ENCODE measurements at places on chromosomes 3 and 15.

DNA sequence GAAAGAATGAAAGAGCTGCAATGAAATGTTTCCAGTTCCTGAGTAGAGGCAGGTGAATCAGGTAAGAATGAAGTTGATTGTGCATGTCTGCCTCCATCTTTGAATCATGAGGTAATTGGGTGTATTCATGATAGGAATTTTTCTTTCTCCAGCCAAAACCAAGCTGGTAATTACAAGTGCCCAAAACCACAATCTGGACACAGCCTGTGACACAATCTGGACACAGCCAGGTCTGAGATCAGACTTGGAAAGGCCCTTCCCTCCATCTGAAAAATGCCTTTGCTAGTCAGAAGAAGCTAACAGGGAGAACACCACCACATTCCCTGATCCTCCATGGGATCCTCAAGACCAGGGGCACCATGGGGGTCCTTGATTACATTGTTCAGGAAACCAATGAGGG, 338.5 kb upstream of the THBS1 start:
- DNase-seq = no peak

- no peak for DNase-seq
These were observed 154.4 kb downstream of the KCNAB1 start for GRCh38 chr3:156274791-156275190.

- DNase-seq = no peak
These were observed 18.8 kb downstream of the PLA2G4F start for GRCh38 chr15:42137461-42138261.

DNA sequence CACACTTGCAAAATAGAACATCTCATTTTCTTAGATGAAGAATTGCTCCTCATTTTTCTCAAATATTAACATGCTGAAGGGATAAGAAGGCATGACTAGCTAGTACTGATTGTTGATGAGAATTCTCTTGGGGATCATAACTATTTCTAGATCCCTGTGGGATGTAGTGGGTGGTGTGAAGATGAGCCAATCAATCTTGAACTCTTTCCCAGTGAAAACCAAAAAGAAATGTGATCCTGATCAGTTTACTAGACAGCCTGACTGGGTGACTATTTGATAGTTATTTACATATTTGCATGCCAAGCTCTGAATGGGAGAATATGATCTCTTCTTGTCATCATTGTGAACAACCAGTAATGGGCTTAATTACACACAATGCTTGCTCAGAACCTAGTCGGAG, 63.7 kb downstream of the ZIC1 start:
- no peak for DNase-seq

- DNase-seq = no peak
These were observed 394.6 kb upstream of the TPM1 start for GRCh38 chr15:62647843-62648505.

GRCh38 chr3:163438760-163439159, 1639.5 kb downstream of the SI start:
- no peak for DNase-seq

DNA sequence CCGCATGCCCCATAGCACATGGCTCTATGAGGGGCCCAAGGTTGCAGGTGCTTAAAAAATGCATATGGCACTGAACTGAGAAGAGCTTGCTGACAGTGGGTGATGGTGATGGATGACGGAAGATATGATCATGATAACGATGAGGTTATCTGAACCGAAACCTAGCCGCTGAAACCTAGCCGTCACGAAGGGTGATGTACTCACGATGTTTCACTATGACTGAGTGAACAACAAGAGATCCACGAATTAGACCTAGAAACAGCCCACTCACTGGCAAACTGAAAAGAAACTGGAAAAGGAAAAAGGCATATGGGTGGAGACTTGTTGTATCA, 57.6 kb upstream of the BCL6 start:
- DNase-seq = no peak

GRCh38 chr3:139937674-139938279, 2.8 kb downstream of the CLSTN2 start:
- DNase-seq = no peak

GRCh38 chr3:147572970-147573340, 163.8 kb downstream of the ZIC1 start:
- DNase-seq = no peak

DNA sequence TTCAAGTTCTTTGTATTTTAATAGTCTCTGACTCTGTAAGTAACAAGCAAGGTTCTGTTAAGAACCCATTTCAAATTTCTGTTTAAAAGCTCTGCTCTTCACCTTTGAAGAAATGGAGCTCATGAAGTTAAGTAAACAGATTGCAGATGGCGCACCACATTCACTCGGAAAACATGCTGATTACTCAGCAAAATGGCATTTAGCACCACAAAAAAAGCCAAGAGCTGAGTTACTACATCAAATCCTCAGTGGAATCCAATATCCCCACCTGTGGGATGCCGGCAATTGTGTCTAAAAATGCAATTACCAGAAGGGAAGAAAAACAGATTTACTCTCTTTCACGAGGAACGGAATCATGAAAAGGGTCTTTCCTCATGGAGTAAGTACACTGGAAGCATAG, 758.0 kb downstream of the NTRK3 start:
- DNase-seq = no peak

GRCh38 chr3:32401556-32402081, 10.0 kb downstream of the CMTM7 start:
- peak; percentile 27 for DNase-seq

- no peak for DNase-seq
These were observed 355.0 kb downstream of the ERC2 start for GRCh38 chr3:56113231-56113630.

DNA sequence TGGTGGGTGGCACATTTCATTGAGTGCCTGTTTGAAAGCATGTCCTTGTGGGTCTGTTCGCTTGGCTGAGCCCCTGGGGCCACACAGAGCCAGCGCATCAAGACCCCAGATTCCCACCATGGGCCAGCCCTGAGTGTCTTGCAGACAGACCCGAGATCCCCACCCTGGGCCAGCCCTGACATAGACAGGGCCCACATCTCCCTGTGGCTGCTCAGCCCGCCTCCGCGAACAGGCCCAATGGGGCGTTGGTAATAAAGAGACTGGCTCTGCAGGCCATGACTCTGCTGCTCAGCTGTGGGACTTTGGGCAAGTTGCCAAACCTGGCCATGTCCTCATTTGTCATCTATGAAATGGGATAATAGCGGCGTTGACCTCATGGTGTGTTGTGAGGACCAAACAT, 22.6 kb downstream of the FAH start:
- no peak for DNase-seq

- no peak for DNase-seq
These were observed 460.0 kb upstream of the TBL1XR1 start for GRCh38 chr3:177657243-177657642.

DNA sequence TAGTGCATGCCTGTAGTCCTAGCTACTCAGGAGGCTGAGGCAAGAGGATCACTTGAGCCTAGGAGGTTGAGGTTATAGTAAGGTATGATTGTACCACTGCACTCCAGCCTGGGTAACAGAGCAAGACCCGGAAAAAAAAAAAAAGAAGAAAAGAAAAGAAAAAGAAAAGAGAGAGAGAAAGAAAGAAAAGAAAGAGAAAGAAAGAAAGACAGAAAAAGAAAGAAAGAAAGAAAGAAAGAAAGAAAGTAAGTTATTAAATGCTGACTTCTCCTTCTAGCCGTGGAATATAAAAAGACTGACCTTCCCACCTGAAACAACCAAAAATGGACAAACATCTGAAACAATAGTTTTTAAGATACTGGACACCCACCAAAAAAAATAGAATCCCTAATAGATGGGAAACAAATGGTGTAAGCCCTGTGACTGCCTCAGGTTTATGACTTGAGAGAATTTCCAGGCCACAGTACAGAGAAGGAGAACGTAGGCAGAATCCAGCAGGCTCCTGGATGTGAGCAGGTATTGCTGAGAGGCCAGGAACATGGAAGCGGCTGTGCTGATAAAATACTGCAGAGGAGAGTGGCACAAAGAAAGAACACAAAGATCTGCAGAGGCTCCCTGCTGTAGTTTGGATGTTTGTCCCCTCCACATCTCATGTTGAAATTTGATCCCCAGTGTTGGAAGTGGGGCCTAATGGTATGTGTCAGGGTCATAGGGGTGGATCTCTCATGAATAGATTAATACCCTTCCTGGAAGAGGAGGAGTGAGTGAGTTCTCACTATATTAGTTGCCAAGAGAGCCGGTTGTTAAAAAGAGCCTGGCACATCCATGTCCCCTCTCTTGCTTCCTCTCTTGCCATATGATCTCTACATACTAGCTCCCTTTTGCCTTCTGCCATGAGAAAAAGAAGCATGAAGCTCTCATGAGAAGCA, 41.8 kb upstream of the PRSS50 start:
- DNase-seq = no peak

GRCh38 chr3:123152687-123153086, 49.1 kb upstream of the SEC22A start:
- DNase-seq = no peak

- no peak for DNase-seq
These were observed 801.6 kb downstream of the CADM2 start for GRCh38 chr3:85760342-85760741.

DNA sequence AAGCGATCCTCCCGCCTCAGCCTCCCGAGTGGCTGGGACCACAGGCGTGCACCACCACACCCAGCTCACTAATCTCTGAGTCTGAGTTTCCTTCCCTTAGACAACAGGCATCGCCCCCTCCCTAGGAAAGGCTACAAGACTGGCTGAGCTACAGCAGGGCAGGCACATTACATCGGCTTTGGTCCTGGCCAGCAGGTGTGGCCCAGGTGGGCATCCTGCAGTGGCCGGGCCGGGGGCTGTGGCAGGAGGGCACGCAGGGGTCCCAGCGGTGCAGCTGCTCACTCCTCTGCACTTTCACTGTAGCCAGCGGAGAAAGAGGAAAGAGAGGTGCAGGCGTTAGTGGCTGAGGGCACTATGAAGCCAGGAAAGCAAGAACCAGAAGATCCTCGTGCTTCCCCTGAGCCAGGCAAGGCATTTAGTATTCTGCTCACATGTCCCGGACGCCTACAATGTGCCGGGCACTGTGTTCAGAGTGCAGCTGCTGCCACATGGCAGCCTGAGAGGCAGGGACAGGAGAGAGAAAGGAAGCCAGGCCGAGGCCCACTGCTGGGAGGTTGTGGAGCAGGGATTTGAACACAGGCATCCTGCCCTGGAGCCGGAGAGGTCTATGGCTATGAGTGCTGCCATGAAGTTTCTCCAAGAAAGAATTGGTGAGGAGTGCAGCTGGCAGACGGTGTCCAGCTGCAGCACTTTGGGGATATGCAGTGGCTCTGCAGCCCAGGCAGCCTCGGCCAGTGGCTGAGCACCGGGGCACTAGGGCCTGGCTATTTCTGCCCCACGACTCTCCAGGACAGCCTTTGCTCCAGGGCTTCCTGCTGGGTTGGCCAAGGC, 22.3 kb downstream of the GRIP2 start:
- DNase-seq = no peak

DNA sequence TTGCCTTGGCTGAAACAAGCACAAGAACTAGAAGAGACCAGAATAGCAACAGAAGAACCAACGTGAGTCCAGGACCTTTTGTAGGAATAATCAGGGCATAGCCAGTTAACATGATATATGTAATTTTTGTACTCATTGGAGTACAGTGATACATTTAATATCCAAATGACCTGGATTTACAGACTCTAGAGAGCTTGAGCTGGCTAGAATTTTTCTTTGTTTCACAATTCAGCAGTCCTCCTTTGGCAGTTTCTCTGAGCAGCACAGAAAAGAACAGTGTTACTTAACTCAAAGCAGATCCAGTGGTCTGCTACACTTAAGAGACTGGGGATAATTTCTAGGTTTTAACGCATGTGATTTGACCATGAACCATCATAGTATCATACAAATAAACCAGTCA, 245.7 kb downstream of the ADAMTSL3 start:
- DNase-seq = no peak

DNA sequence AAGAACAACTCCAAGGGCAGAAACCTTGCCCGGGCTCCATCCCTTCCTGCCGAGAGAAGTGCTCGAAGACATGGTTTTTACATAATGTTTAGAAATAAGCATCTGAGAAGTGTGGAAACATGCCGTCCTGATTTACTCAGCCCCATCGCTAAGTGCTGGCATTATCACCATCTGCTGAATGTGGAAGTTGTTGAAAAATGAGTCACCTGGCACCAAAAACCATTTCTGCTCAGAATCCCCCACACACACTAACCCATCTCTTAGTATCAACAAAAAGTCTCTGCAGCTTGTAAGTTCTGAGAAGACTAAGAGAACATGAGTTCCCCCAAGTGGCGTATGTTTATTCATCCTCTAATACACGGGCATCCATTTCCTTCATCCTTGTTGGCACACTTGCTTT, 51.0 kb upstream of the ARL8B start:
- DNase-seq = no peak

- DNase-seq = no peak
These were observed 307.1 kb downstream of the IL20RB start for GRCh38 chr3:137264843-137265330.

DNA sequence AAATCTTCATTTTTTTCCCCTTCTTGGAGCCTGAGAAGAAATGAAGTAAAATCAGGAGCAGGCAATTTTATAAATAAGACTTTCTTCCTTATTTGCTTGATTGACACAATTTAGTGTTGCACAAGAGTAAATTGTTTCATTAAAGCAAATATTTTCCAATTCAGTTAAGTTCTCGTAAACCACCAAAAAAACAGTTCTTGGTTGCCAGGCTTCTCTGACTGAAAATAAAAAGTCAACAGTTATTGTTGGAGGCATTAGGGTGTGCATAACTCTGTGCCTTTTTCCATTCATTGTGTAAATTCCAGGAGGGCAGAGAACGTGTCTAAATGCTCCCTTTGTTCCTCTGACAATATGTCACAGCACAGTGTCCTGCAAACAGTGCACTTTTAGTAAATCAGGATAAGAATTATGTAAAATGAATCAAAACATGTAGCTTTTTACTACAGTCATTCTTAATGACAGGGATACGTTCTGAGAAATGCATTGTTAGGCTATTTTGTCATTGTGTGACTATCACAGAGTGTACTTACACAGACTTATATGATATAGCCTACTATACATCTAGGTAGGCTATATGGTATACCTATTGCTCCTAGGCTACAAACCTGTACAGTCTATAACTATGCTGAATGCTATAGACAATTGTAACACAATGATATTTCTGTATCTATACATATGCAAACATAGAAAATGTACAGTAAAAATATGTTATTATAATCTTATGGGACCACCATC, at the start of gene CP:
Gene CP, minus strand, starts transcription at position 47 of the 735 bp plus-strand sequence. Its CDS starts 37 bp downstream, at position 10.
- no peak for DNase-seq

DNA sequence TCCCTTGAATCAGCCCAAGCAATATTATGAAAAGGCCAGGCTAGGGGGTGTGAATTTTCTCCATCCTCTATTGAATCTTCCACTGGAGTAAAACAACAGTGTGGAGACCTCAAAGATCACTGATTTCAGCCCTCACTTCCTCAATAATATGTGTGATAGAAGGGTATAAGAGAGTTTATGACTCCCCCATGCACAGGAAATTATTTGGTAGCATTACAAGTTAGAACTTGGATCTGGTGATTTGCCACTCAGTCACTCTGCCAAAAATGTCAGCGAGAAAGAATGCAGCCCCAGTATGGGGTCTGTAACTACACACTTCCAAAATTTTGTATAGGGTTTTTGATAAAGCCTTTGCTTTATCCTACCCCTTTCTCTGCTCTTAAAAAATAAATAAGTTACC, 81.0 kb upstream of the KCNMB2 start:
- DNase-seq = no peak

GRCh38 chr3:111838133-111838532, 20.9 kb upstream of the PHLDB2 start:
- no peak for DNase-seq
